H1 (cell line): ENCODE measurements at places on chromosomes 3 and 15.
A peak's percentile ranks its signal among the peaks of the same experiment; 100 is the strongest.

DNA sequence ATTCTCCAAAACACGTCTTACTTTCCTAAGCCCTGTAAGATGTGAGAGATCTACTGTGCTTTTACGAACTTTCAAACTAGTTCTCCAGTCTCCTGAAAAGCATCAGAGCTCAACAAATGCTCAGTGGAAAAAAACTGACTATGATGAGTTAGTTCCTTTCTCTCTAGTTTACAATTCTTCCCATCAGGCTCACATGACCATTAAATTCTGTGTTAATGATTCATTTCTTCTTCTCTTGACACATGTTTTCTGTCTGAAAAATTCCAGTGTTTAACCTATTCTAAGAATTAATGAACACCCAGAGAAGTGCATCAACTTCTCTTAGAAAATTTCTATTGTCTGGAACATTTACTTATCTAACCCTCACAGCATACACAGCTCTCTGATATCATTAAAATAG lies 844.3 kb downstream of the SI start:
- DNase-seq: no peak

- no peak for DNase-seq
Measured at GRCh38 chr15:71042356-71042922, 72.8 kb upstream of the THSD4 start.

DNA sequence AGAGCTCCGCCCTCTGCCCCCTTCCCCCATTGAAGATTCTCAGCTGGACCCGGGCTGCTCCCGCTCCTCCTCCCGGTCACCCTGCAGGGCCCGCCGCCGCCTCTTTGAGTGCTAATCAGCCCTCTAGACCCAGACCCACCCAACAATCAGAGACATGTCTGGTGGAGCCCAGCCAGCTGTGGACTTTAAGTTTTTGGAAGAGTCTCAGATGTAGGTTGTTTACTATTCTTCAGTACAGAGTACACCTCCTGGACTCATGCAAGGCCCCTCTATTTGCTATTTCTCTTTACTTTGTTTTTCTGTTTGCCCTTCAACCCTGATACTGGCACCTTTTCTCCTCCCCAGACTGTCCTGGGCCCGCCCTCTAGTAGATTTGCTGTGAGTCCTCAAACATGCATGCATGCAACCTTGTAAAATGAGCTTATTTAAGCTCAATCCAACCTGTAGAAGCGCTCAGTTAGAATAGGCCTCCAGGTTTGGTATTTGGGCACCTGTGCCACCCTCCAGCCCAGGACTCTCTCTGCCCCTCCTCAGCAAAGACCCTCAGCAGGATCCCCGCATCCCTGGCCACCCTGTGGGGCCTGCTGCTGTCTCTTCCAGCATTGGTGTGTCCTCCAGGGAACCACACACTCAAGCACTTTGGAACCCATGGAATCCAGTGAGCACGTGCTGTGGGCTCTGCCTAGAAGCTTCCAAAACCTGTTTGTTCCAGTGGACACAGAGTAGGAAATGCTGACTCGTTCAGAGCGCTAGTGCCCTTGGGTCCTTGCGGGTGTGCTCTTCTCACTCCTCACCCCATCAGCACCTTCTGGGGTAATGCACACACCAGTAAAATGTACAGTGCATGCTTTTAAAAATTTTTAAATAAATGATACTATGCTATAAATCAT lies 4.6 kb downstream of the PRR23E start:
- DNase-seq: no peak

GRCh38 chr3:18153571-18154173 lies 271.5 kb downstream of the SATB1 start:
- DNase-seq: no peak

DNA sequence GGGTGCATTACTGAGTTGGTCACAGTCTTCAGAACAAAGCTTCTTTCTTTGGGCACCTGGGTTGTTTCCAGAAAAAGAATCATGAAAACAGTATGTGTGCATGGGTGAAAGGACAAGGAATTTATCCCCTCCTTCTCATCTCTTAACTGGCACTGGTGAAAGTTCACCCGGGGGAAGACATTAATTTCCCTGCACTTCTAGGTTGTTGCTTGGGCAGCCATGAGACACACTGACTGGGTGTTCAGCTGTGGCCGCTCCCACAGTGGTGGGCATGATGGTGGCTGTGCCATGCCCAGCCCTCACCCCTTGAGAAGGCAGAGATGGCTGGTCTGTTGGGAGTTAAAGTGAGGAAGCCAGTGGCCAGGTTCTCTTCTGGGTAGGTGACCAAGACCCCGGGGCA lies 16.6 kb upstream of the KY start:
- DNase-seq: no peak

GRCh38 chr3:197242784-197243432 lies 55.5 kb downstream of the DLG1 start:
- DNase-seq: no peak

- no peak for DNase-seq
Measured at GRCh38 chr15:38307861-38308641, 55.4 kb downstream of the SPRED1 start.

GRCh38 chr3:149247008-149247710 lies 25.5 kb upstream of the CP start:
- DNase-seq: no peak

DNA sequence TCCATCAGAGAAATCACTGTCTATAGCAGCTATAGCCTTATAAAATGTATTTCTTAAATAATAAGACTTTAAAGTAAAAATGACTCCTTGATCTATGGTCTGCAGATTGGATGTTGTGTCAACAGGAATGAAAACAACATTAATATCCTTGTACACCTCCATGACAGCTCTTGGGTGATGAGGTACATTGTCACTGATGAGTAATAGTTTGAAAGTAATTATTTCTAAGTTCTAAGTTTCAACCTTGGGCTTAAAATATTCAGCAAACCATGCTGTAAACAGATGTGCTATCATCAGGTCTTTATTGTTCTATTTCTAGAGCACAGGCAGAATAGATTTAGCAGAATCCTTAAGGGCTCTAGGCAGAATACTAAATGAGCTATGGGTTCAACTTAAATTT lies 568.2 kb upstream of the BCHE start:
- no peak for DNase-seq

GRCh38 chr15:47705281-47705997 lies 11.9 kb upstream of the SEMA6D start:
- no peak for DNase-seq

GRCh38 chr15:69834267-69834666 lies 263.4 kb downstream of the TLE3 start:
- no peak for DNase-seq

- no peak for DNase-seq
Measured at GRCh38 chr3:30775040-30775439, 119.4 kb downstream of the GADL1 start.

GRCh38 chr3:135136361-135137100 lies 341.5 kb downstream of the EPHB1 start:
- DNase-seq: no peak

GRCh38 chr15:101397521-101398003 lies 91.9 kb downstream of the PCSK6 start:
- no peak for DNase-seq

DNA sequence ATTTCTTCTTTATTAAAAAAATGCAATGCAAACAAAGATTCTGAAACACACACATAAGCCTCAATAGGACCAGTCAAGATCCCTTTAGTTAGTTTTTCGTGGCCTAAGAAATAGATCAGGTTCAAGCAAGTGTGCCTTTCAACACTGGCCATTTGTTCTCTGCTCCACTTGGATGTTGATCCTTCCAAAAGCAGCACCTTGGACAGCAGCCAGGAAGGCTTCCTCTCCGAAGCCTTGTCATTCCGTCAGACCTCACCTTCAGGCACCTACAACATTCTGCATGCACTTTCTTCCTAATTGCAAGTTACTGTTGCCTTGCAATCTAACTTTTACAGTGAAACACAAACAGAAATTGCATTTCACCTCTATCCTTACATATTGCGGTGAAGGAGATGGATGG lies 155.9 kb upstream of the FEZF2 start:
- peak; percentile 85 for DNase-seq

GRCh38 chr15:33742306-33742705 lies 226.0 kb upstream of the CHRM5 start:
- no peak for DNase-seq

- no peak for DNase-seq
Measured at GRCh38 chr15:94346282-94346681, 114.9 kb downstream of the MCTP2 start.

DNA sequence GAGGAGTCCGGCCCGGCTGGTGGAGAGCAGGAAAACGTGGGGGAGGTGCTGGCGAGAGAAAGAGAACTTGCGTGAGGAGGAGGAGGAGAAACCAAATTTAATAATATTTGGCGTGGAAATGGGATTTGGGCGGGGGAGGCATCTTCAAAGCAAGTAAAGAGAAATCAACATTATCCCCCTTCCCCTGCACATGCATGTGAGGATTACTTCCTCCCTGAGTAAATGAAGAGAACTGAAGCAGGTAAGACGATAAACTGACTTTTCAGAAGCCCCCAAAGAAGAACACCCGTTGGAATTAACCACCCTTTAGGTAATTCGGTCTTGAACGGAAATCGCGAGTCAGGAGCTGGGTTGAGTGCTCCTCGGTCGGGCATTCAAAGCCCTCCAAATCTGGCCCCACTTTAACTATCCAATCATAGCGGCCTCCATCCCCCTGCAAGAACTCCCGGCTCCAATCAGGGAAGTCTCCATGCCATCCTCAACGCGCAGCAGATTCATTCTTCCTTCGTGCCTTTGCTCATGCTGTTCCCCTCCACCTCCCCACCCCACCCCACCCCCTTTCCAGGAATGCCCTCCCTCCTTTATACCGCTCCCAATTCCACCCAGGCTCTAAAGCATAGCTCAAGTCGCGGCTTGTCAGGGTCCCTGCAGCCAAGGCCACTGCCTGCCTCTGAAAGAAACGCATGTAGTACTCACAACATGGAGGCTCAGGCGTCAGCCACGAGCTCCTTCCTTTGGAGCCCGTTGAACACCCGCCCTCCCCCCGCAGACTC lies 545 bp upstream of the RFX7 start:
- peak; percentile 72 for DNase-seq

DNA sequence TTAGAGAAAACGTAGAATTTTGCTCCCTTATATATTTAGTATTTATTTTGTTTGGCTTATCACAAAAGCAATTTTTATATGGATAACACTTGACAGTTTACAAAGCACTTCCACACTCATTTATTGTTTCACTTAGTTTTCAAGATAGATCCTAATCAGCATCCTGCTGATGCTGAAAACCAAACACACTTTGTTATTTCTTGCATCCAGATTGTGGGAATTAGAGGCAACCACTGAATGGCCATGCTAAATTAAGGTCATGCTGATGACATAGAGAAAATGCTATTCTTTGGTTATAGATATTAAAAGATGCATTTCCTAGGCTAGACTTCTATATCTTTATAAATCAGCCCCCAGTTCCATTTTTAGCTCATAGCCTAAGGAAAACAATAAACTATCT lies 474.1 kb upstream of the KCNMB2 start:
- DNase-seq: no peak

GRCh38 chr3:126494204-126494969 lies 18.7 kb upstream of the ZXDC start:
- DNase-seq: no peak

- DNase-seq: no peak
Measured at GRCh38 chr15:60076582-60077276, 72.6 kb downstream of the FOXB1 start.

DNA sequence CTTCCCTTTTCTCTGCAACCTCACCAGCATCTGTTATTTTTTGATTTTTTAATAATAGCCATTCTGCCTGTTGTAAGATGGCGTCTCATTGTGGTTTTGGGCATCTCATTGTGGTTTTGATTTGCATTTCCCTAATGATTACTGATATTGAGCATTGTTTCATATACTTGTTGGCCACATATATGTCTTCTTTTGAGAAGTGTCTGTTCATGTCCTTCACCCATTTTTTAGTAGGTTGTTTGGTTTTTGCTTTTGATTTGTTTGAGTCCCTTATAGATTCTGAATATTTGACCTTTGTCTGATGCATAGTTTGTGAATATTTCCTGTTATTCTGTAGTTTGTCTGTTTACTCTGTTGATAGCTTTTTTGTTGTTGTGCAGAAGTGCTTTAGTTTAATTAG lies 312.2 kb upstream of the TBC1D5 start:
- no peak for DNase-seq
